Activated CD4-positive, alpha-beta memory T cell treated with anti-CD3 and anti-CD28 coated beads for 36 hours (primary cell): ENCODE measurements at places on chromosomes 7 and 10. TPM values are rescaled to one million over a fixed set of nuclear protein-coding genes. Genes with fewer than 3 reads are reported as not detected.

DNA sequence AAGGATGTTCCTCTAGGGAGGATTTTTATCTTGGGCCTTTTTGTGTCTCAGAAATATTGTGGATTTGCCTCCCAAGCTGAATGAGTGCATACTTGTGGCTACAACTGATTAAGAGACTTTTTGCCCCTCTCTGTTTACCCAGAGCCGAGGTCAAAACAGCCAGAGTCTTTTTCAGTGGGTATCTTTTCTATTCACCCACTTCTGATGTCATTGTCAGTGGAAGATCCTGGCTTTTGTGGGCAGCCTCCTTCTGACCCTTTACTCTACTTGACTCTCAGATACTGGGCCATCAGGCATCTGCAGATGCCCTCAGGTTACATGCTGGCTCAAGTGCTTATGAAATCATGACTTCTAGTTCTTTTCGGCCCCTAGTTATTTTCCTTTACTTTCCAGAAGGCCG lies 19.6 kb upstream of the PIP4K2A start:
- DNase-seq = no peak
- peaks cover 3% of the 10 kb centered on the region for H3K27me3 ChIP-seq
- no peak overlapping the region for H3K27ac ChIP-seq

The FEZF1 gene
- total RNA-seq = not detected

DNA sequence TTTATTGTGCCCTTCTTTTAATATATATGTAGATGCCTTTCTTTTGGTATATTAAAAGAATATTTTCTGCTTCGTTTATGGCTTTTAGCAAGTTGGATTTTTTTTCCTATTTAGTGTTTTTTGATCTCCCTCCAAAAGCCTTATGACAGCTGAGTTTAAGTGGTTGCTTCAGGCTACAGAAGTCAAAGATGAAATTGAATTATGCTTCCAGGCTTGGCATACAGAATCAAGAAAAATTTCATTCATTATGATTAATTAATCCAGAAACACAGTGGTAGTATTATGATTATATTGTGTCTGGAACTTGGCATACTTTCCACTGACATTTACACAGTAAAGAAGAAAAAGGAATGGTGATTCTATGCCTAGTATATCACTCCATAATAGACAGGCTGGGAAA lies 63.8 kb upstream of the SEM1 start:
- peaks cover 16% of the 10 kb centered on the region for H3K27me3 ChIP-seq
- H3K4me1 ChIP-seq = no peaks in the 10 kb centered on the region
- no peak overlapping the region for H3K4me3 ChIP-seq
- no peak overlapping the region for H3K27ac ChIP-seq
- no peaks in the 10 kb centered on the region for H3K36me3 ChIP-seq

DNA sequence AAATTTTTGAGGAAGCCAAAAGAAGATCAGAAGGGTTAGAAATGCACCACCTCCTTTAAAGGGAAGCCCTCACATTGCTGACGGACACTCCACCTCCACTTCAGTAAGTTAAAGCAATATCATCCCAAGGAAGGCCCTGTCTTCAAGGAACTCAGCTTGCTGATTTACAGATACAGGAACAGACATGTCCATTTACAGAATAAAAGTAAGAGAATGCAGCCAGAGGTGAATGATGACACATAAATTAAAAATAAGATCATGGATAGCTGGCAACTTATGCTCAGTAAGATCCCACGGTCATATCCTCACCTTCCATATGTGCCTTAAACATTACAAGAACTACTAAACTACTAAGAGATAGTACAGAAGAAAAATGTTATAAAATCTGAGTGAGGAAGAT lies 20.4 kb downstream of the GRB10 start:
- no peak for DNase-seq
- peaks cover 10% of the 10 kb centered on the region for H3K4me1 ChIP-seq
- H3K36me3 ChIP-seq = no peaks in the 10 kb centered on the region
- no peak overlapping the region for H3K4me3 ChIP-seq
- no peaks in the 10 kb centered on the region for H3K27me3 ChIP-seq

DNA sequence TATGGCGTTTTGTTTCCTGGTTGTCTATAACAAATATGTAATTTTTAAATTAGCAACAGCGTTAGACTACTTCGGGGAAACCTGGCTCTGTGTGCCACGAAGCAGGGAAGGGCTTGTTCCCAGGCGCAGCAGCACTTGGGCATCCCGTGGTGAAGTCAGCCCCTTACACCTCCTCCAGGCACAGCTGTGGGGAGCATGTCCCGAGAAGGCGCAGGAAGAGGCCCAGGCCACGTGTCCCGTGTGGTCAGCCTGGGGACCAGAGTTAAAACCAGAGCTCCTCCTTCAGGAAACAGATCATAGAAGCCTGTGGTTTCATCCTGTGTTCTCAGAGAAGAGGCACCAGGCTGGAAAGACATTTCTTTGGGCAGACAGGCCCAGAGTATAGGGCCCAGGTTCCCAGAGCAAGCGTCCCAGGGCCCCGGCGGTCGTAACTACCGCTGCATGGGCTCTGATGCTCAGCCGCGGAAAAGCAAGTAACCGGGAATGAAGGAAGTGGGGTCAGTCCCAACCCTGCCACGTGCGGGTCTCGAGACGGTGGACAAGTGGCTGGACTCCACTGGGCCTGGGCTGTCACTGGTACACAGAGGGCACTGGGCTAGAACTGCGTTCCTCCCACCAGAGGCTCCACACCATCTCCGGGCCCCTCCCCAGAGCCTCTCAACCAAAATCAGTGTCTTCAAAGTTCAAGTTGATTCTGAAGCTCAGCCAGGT lies 7.1 kb downstream of the NUDT1 start:
- peak overlapping the region; percentile 60 for H3K27ac ChIP-seq
- H3K27me3 ChIP-seq = no peaks in the 10 kb centered on the region
- H3K36me3 ChIP-seq = peaks cover 5% of the 10 kb centered on the region
- H3K4me3 ChIP-seq = no peak overlapping the region

GRCh38 chr7:124171068-124171467 lies 138.2 kb upstream of the TMEM229A start:
- no peaks in the 10 kb centered on the region for H3K36me3 ChIP-seq
- no peaks in the 10 kb centered on the region for H3K27me3 ChIP-seq
- no peak for DNase-seq
- H3K4me3 ChIP-seq = no peak overlapping the region
- H3K4me1 ChIP-seq = no peaks in the 10 kb centered on the region

The KIAA1217 gene
- 0.31 TPM for total RNA-seq

DNA sequence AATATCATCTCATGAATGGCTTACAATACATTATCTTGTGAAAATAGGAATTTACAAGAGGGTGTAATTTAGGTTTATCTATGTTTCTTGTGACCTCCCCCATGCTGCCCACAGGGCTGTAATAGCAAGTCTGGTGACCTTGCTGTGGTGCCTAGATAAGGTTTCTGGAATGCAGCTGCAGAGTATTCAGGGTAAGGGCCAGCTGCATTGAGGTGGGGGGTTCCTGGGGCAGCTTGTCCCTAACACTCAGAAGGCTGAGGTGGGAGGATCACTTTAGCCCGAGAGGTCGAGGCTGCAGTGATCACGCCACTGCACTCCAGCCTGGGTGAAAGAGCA lies 5.3 kb upstream of the DHTKD1 start:
- no peak overlapping the region for H3K27ac ChIP-seq
- no peaks in the 10 kb centered on the region for H3K36me3 ChIP-seq
- H3K4me3 ChIP-seq = no peak overlapping the region
- H3K4me1 ChIP-seq = peaks cover 8% of the 10 kb centered on the region
- no peak for DNase-seq

DNA sequence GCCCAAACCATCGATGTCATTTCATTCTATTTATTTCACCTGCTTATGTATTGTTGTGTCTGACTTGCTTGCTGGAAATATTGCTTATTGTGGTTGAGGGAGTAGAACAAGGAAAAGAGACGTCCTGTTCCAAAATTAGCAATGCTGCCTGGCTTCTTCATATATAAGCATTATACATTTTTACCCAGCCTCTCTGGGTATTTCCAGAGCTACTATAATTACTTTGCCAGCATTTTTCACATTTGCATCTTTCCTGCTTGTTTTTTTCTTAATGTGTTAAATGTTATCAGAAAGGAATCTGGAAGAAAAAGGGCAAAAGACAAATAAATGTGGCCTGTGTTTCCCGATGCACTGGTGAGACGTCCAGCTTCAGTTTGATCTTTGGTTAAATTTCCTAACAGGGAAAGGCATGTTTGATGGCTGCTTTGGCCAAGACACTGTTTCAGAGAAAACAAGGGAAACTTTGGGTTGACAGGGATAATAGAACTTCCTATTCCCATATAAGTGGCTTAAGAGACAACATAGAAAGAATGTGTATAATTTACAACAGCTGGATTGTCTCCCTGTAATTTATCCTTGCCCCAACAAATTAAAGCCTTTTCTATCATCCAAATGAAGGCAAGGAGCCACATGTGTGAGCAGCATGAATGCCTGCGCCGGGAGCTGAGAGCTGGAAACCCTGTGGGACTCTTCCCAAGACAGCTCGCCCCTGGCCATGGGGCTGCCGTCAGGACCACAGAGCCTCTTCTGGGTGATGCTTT lies 671.1 kb upstream of the CELF2 start:
- H3K4me3 ChIP-seq = no peak overlapping the region
- H3K27me3 ChIP-seq = no peaks in the 10 kb centered on the region
- H3K36me3 ChIP-seq = no peaks in the 10 kb centered on the region
- H3K4me1 ChIP-seq = no peaks in the 10 kb centered on the region
- no peak overlapping the region for H3K27ac ChIP-seq

GRCh38 chr10:48462482-48463020 lies 142.3 kb downstream of the ARHGAP22 start:
- no peaks in the 10 kb centered on the region for H3K4me1 ChIP-seq
- H3K4me3 ChIP-seq = no peak overlapping the region

GRCh38 chr7:140914083-140914482 lies 10.6 kb downstream of the BRAF start:
- H3K36me3 ChIP-seq = peaks cover 7% of the 10 kb centered on the region
- no peak overlapping the region for H3K4me3 ChIP-seq
- no peaks in the 10 kb centered on the region for H3K27me3 ChIP-seq
- no peak for DNase-seq
- H3K4me1 ChIP-seq = peaks cover 57% of the 10 kb centered on the region

DNA sequence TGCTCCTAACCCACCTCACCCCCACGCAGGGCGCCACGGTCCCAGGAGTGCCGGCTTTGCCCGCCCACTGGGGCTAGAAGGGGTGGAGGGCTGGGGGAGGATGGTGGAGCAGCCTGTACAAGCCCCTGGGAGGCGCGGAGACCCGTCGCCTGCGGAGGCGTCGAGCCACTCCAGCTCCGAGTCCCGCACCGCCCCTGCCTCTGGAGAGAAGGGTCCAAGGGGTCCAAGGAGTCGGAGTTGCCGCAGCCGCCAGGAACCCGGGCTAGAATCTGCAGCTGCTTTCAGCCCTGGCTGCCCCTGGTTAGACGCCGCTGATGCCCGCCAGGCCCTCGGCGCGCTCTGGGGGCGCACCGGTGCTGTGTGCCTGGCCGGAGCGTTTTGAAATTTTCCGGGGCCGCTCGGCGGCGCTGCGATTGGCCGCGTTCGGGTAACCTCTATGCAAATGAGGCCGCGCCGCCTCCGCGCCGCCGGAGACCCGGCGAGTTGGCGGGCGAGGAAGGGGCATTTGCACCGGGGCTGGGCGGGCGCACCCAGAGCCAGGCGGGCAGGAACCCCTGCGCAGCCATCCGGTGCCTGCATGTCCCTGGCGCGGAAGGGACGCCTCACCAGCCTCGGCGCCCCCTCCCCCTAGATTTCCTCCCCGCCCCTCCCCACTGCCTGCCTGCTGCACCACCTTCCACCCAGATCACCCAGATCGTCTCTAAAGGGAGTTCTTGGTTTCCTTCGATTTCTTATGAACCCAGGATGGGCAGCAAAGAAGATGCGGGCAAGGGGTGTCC lies at the start of gene HMX2:
TSS of gene HMX2 (plus strand) at position 502 of the 779 bp plus-strand sequence. CDS start at position 745, 243 bp downstream.
- H3K27me3 ChIP-seq = peaks cover 58% of the 10 kb centered on the region
- peak within 1 kb of the TSS; percentile 39 for H3K27ac ChIP-seq
- H3K36me3 ChIP-seq = peaks cover 3% of the 10 kb centered on the region
- peak; percentile 64 for DNase-seq
- peaks cover 49% of the 10 kb centered on the region for H3K4me1 ChIP-seq

DNA sequence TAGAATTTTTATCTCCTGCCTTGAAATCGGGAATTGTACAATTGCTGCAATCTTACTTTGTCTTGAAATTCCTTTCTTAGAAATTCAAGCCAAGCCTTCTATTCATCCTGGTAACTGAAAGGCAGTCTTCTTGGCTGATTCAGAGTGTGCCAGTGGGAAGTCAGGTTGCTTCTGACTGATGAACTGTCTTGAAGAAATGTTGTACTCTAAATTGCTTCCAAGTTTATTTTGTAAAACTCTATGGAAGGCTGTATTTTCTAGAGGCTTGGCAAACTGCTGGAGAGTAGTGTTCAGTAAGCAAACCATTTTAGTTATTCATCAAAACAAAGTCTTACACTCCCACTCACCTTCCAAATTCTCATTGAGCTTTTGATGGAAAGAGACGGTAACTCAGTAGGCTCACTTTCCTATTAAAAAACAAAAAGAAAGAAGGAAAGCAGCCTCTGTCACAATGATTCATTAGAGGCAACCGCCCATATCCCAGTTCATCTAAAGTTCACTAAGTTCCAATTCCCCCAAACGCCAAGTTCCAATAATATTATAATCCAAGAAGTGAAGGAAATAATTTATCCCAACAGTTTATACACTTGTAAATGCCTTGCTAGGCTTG lies 187.9 kb upstream of the MALRD1 start:
- no peak overlapping the region for H3K27ac ChIP-seq
- no peak for DNase-seq
- no peaks in the 10 kb centered on the region for H3K36me3 ChIP-seq
- no peaks in the 10 kb centered on the region for H3K4me1 ChIP-seq
- no peaks in the 10 kb centered on the region for H3K27me3 ChIP-seq

- H3K4me3 ChIP-seq = no peak overlapping the region
- H3K36me3 ChIP-seq = no peaks in the 10 kb centered on the region
- no peaks in the 10 kb centered on the region for H3K27me3 ChIP-seq
- no peaks in the 10 kb centered on the region for H3K4me1 ChIP-seq
- H3K27ac ChIP-seq = no peak overlapping the region
Measured at GRCh38 chr10:22780474-22780885, 66.1 kb upstream of the PIP4K2A start.

DNA sequence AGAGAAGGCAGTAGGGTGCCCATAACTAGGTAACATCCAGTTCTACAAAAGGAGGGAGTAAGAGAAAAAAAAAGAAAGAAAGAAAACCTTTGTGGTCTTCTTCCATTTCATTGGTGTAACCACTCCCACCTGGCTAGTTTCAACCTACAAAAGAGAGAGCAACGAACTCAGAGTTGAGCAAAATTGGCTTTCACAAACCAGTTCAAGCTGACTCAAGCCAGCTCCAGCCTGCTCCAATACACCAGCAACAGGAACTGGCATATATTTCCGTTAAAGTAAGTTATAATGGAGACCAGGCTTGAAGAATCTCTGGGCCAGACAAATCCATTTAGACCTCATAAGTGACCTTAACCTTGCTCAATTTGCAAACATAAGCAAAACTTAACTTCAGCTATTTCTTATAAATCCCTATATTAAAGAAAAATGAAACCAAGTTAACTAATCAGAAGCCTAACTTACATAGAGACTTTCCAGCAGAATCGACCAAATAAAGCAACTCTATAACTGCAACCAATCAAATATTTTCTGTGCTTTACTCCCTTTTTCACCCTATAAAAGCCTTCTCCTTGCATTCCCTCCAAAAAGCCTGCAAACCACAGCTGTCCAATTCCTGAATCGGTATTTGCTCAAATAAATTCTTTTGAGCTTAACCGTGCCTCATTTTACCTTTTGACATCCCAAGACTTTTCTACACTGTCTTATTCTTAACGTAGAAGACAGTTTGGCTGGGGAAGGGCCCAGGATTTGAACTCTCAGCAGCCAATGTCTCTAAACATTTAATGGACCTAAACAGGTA lies 10.1 kb downstream of the ANKRD22 start:
- H3K36me3 ChIP-seq = no peaks in the 10 kb centered on the region
- H3K4me1 ChIP-seq = peaks cover 4% of the 10 kb centered on the region
- no peak overlapping the region for H3K4me3 ChIP-seq
- H3K27me3 ChIP-seq = peaks cover 9% of the 10 kb centered on the region
- peak; percentile 26 for DNase-seq
- no peak overlapping the region for H3K27ac ChIP-seq

The OR2F2 gene
- not detected for total RNA-seq

The PTPN20 gene
- total RNA-seq = 1.4 TPM

The AQP1 gene
- total RNA-seq = 0.36 TPM
